ENCODE measurements at places on chromosomes 5 and 9.

- DNase-seq: no peak
Observed at GRCh38 chr5:152634586-152634985, 229.5 kb upstream of the NMUR2 start.

DNA sequence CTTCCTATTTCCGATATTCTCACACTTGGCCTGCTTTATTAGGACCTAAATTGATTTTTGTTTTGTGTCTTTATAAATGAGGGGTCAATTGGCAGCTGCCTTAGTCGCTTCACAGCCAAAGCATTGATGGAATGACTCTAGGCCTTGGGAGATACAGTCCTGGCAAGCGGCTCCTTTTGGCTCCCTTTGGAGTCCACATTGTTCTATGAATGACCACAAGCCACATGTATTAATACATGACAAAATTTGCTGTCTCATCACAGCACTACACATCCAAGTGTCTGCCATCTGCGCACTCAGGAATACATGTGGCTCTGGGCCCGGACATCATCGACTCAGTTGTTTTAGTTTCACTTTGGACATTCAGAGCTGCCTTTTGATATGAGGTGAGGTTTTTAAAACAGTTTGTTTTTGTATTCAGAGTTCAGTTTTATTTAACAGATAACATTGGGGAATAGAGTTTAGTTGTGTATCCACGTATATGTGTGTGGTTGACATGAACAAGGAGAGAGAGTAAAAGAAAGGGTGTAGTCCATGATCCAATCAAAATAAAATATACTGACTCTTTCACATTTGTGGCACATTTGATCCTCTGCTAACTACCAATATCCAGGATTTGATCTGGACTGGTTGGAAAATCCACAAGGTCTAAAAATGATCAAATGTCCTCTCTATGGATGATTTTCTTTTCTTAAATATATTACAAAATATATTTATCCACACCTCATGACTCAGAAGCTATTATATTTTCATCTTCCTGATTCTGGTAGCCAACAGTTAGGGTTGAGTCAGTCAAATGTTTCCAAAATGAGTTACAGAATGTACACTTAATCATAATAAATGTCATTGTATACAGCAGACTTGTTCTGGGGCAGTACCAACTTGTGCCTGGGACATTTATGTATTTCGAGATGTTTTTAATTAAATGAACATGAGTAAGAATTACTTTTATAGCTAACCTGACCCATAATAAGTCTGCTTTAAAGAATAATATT is 114.0 kb upstream of the MTAP start:
- no peak for DNase-seq

- DNase-seq: no peak
Observed at GRCh38 chr5:138440159-138441073, 1.6 kb downstream of the REEP2 start.

DNA sequence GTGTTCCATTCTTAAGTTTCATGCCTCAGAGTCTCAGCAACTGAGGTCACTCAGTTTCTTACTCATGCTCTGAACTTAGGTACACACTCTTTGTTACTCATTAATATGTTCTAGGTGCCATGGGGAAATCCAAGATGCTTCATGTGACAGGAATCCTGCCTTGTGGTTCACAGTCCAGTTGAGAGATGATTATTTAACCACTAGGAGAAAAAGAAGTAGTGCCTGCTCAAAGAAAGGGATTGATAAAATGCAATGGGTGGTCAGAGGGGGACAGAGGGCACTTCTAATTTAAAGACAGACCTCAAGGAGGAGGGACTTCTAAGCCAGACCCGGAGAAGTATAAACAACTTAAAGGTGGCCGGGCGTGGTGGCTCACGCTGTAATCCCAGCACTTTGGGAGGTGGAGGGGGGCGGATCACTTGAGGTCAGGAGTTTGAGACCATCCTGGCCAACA is 69.0 kb downstream of the UGCG start:
- no peak for DNase-seq

DNA sequence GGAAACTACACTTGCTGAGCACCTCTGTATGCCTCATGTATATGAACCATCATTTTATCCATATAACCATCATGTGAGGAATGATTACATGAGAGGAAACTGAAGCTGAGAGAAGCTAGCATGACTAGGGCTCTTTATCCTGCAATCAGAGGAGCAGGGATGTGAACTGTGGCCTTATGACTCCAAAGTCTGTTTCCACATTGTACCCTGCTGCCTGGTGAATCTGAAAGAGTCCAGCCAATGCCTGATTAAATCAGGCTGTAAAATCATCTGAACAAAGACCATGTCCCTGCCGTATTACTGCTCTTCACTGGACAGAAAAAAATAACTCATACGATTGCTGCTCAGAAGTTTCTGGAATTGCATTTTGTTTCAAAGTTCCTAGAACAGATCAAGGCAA is 67.0 kb downstream of the LPAR1 start:
- no peak for DNase-seq

GRCh38 chr9:76944011-76944410 is 38.1 kb upstream of the PRUNE2 start:
- DNase-seq: no peak

DNA sequence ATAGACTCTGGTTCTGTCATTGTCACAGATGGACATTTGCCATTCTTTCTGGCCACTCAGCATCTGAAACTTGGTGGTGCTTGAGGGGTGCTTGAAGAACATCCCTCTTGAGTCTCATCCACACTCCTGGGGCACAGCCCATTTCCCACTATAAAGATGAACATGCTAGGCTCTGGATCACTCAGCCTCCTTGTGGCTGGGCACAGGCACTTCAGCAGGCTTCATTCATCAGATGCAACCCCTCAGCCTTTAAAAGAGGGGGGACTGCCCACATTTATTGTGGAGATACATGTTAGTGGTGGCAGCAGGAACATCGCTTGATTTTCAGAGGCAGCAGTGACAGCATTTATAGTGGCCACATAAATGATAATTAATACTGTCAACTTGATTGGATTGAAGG is 124.7 kb upstream of the NIPBL start:
- DNase-seq: no peak

GRCh38 chr9:15104826-15105420 is 194.7 kb upstream of the FREM1 start:
- no peak for DNase-seq

GRCh38 chr9:100724886-100725285 is 147.0 kb downstream of the CAVIN4 start:
- DNase-seq: no peak

DNA sequence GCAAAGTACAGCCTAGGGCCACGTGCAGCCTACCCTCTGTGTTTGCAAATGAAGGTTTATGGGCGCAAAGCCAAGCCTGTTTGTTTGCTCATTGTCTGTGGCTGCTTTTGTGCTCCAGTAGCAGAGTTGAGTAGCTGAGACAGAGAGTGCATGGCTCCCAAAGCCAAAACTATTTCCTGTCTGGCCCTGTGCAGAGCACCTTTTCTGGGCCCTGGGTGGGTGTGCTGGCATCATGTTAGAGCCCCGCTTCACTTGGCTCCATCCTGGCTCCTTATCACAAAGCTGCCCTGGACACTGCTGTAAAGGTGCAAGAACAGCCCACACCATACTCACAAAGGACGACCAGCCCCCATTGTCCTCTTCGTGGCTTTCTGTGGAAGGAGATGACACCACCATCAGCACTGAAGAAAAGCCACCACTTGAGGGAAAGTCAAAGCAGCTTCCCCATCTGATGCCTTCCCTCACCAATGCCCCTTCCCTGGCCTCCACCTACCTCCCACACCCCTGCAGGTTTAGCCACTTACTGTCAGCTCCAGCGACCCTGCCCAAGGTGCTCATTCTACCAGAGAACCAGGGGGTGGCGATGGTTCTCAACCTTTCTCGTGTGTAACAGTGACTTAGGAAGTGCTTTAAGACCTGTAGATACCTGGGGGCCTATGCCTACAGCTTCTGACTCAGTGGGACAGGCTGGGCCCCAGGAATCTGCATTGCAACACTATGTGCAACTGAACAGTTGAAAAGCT is 23.4 kb downstream of the LCP2 start:
- peak; percentile 52 for DNase-seq

GRCh38 chr5:150353032-150353675 is 4.3 kb upstream of the TCOF1 start:
- no peak for DNase-seq

- no peak for DNase-seq
Observed at GRCh38 chr9:86792136-86792535, 155.2 kb downstream of the GAS1 start.

GRCh38 chr9:135810806-135811575 is 96.4 kb downstream of the CAMSAP1 start:
- DNase-seq: no peak

GRCh38 chr5:125014202-125014601 is 267.8 kb upstream of the ZNF608 start:
- no peak for DNase-seq

DNA sequence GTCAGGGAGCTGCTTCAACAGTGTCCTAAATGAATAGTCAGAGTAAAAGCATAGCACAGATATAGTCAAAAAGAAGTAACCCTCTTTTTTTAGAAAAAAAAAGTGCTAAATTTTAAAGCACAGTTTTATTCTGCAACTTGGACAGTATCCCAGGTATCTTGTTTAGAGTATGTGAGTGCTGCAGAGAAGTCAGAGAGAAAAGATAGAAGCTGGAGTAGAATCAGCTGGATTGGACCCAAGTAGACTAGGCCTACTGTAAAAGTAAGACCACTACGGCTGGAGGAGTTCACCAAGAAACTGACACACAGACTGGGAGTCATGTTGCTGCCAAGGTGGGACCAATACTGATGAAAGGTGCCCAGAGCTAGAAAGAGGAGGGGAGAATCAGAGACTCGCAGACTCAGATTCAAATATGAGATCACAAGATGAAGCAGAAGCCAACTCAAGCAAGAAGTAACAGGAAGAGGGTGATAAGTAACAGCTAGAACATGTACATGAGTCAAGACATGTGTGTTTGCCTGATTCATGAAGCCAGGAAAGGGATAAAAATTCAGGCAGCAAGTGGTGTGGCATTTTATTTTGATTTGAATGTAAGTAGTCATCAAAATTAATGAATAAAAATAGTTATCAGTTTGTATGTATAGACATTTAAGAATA is 25.6 kb upstream of the TUSC1 start:
- DNase-seq: no peak

- DNase-seq: no peak
Observed at GRCh38 chr9:36037549-36038122, 923 bp downstream of the RECK start.

DNA sequence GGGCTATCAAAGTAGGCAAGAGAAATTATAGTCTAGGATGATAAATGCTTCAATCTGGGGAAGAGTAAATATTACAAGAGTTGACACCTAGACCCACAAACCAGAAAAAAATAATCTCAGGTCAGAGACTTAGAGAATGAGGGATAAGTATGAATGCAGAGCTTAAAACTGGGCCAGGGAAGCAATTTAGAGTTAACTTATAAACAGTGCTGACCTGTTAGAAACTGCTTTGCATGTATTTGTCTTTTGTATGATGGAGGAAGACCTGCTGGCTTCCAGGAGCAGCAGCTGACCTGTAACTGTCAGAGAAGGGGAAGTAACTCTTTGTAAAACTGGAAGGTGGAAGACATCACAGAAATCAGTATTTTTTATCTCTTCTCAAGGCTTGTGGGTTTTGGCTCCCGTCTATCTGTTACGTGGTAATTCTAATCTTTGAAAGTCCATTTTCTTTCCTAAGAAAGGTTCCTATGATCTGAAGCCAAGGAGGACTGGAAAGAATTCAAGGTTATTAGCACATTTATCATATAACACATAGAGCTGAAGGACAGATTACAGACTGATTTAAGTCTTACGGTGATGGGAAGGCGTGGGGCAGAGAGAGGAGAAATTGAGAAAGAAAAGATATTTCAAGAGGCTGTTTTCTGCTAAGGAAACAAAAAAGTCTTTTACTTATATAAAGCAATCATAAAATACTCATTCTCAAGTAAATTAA is 114.7 kb upstream of the ADAMTS19 start:
- DNase-seq: no peak

GRCh38 chr9:22005021-22005701 is 3.9 kb downstream of the CDKN2B start:
- no peak for DNase-seq

DNA sequence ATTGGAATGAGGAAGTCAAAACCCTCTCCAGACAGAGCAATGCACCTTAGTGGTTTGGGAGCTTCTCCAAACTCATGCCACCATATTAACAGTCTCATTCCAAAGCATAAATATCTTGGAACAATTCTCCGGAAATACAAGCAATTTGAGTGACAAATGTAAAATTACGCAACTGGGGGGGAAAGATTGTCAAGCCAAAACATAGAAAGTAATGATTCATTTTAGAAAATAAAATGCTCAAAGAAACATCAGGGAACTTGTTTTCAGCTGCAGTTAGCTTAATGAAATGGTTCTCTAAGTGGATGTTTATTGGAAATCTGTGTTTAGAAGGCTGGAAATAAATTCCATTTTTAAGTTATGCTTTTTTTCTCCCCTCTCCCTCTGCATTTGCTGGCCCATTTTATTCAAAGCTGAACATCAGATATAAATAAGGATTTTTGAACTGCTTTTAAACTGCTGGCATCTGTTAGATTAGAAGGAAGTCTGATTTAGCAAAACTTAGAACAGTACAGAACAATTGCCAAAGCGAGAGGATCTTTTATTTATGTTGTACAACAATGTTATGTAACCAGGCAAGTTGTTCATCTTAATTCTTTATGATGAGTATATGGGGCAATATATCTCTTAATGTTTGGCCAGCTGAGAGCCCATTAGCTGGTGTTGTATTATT is 551.9 kb downstream of the PRELID2 start:
- DNase-seq: no peak

GRCh38 chr9:128323212-128323730 is 632 bp downstream of the COQ4 start:
- no peak for DNase-seq

DNA sequence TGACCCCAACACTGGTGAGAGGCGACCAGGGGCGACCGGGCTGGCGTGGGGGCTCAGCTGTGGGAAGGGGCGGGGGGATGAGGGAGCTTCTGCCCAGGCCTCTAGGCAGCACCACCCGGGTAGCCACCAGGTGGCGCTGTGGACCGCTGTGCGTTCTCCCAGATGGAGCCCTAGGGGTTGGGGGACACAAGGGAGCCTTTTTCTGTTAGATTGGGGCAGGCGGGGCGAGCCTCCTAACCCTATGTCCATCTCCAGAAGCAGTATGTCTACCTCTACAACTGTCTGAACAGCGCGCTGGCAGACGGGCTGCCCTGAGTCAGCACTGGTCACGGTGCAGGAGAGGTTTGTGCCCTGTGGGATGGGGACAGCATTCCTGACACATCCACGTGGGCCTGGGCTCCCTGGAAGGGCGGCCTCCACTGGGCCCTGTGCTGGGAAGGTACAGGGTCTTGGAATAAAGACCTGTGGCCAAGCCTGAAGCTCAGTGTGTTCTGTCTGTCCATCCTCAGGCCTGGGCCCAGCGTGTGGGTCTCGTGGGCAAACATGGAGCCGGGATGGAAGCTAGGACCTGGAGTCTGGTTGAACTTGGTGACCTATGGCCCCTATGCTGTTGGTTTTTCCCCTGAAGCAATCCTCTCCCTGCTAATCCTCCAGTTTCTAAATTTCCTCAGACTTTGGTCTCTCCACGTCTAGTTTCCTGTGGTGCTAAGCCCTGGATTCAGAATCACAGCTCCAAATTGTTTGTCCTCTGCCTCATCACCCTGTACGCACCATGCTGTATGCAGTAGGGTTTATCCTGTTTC is 23.1 kb upstream of the SPTLC1 start:
- DNase-seq: peak; percentile 68

All from stimulated activated CD8-positive, alpha-beta memory T cell treated with anti-CD3 and anti-CD28 coated beads, Interleukin-2, amount 100 ng/mL, for 48 hours (primary cell).